ENCODE measurements at places on chromosomes 7 and 10. TPM values are rescaled to one million over a fixed set of nuclear protein-coding genes. Genes with fewer than 3 reads are reported as not detected.

PRKRIP1 gene
- total RNA-seq, result 42.7 TPM

TCF7L2 gene
- not detected for total RNA-seq

MBL2 gene
- total RNA-seq, result not detected

DNA sequence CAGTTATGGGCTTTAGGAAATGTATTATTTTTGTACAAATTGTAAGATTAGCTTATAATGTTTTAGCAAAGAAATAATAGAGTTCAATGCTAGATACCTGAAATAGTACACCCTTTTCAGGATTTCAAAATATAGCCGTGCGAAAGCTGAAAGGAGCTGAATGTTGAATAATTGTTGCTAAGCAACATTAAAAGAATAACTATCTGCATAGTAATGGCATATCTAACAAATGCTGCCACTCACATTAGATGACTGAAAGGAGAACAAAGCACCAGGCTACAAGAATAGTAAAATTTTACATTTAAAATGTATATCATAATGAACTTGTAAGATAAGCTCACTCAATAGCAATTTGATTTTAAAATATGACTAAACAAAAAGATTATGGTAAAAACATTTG lies 82.5 kb downstream of the SDHAF3 start:
- no peak overlapping the region for H3K27ac ChIP-seq
- DNase-seq, result no peak
- H3K4me3 ChIP-seq, result no peak overlapping the region
- no peaks in the 10 kb centered on the region for H3K4me1 ChIP-seq

DNA sequence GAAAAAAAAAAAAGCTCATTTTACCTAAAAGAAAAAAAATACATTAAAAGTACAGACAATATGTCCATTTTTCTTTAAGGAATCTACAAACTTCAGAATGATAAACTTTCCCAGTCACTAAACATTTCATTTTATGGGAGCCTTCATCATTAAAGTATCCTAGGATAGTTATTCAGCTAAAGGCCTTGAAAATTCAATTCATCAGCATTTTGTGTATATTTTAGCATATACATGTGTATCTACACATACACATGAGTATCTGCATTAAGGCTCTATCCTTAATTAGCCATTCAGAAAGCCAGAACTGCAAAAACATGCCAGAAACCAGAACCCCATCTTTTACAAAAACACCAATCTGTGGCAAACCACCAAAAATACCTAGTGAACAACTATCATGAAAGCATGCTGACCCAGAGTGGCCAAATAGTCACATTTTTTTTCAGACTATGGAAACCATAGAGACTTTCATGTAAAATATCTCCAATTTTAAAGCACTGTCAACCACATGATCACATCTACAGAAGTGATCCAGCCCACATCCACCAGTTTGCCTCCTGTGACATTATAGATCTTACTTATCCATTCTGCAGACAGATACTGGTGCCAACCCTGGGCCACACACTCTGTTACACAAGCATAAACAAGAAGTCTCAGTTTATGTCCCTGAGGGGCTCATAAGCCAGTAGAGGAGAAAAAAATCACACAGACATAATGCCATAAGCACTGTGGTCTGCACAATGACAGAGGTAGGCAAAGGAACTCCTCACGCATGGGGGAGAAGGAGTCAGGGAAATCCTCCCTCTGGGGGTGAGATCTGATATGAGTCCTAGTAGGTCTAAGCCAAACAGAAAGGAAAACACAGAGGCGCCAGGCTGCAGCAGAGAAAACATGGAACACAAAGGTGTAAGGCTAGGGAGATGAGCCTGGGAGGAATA lies 79.2 kb downstream of the SRPK2 start:
- H3K36me3 ChIP-seq, result no peaks in the 10 kb centered on the region
- H3K27ac ChIP-seq, result no peak overlapping the region
- H3K4me3 ChIP-seq, result no peak overlapping the region
- no peaks in the 10 kb centered on the region for H3K27me3 ChIP-seq
- no peak for DNase-seq

- H3K4me1 ChIP-seq, result peaks cover 35% of the 10 kb centered on the region
- no peaks in the 10 kb centered on the region for H3K27me3 ChIP-seq
- H3K27ac ChIP-seq, result no peak overlapping the region
- no peak overlapping the region for H3K4me3 ChIP-seq
- DNase-seq, result peak; percentile 23
Measured at GRCh38 chr7:50594734-50595485, 29.7 kb upstream of the DDC start.

All from Karpas-422 (cell line).